Cortex of kidney (tissue), 1 donor: ENCODE measurements at places on chromosomes 3 and 15.

GRCh38 chr3:62373714-62374333 lies 474 bp upstream of the FEZF2 start:
- DNase-seq = no peak

- DNase-seq = no peak
These were observed 97.2 kb downstream of the SEC22A start for GRCh38 chr3:123298903-123299302.

- no peak for DNase-seq
These were observed 1.1 kb upstream of the GYG1 start for GRCh38 chr3:148990236-148990635.

DNA sequence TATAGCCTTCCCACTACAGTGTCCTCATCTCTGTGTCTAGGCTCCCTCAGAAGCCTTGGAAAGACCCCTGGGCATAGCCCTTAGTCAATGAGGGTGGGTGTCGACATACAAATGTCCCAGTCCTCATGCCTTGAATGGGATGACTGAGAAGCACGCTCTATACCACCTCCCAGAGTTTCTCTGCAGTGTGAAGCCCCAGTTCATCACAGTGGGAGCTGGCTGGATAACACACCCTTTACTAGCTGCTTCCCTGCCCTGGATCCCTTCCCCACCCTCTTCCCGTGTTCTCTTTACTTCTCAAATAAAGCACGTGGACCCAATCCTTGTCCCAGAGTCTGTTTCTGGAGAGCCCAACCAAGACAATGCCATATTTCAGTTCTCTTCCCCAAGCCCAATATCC lies 239.3 kb downstream of the VPS13C start:
- no peak for DNase-seq

GRCh38 chr3:171788546-171789351 lies 21.5 kb downstream of the PLD1 start:
- DNase-seq = no peak

- DNase-seq = no peak
These were observed 399.6 kb downstream of the TUSC7 start for GRCh38 chr3:117109178-117109577.

DNA sequence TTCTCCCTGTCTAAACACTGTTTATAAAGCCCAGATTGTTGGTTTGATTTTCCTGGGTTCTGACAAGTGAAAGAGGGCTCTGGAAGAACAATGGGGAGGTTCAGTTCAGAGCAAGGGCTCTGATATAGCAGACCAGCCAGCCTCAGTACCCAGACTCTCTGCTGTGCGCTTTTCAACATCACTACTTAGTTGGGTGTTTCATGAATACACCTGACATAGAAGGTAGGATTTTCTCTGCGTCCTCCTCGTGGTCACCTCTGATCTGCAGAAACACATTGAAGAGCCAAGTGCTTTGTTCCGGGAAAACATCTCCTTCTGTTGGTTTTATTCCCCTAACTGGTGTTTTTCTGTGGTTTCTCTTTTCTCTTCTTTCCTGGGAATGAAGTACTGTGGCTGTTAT lies 99.5 kb downstream of the EPHB1 start:
- DNase-seq = no peak

GRCh38 chr15:22778796-22779195 lies 7.6 kb upstream of the NIPA1 start:
- DNase-seq = no peak

GRCh38 chr3:39751286-39751685 lies 58.1 kb upstream of the MYRIP start:
- DNase-seq = no peak

DNA sequence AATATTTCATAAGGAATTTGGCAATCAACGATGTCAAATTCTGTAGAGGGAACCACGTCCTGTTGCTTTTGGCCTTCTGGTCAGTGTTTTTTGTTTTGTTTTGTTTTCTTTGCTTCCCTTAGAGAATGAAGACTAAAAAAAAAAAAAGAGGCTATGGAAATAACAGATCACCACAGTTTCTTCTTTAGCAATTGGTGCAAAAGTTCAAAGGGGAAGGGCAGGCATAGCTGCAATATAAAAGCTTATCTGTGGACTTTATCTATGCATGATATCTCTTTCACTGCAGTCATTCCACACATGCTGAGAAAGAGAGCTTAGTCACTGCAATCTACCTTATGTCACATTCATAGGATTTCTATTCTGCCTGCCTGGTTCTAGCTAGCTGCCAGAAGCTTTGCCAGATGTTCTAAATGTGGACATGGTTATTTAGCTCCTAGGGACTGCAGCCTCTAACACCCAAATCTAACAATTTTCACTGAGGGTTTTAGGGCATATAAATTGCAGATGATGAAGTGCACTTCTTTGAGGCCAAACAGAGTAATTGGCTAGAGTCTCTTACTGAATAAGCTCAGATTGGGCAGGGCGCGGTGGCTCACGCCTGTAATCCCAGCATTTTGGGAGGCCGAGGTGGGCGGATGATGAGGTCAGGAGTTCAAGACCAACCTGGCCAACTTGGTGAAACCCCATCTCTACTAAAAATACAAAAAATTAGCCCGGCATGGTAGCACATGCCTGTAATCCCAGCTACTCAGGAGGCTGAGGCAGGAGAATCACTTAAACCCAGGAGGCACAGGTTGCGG lies 637.2 kb downstream of the NTRK3 start:
- no peak for DNase-seq

DNA sequence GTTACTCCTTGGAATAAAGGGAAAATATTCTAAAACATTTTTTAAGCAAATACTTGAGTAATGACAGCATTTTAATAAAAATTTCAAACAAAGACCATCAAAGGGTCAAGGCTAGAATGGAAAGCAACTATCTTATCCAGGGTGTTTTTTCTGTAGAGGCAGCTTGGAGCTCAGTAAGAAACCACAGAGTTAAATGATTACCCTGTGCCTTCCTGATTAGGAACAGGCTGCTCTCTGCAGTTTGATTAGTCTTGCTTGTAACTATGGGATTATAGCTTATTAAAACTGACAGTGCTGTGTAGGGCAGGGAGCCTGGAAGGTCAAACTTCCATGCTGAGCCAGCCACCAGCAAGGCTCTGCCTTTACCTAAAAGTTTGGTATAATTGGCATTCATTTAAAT lies 33.1 kb downstream of the QTRT2 start:
- DNase-seq = no peak

DNA sequence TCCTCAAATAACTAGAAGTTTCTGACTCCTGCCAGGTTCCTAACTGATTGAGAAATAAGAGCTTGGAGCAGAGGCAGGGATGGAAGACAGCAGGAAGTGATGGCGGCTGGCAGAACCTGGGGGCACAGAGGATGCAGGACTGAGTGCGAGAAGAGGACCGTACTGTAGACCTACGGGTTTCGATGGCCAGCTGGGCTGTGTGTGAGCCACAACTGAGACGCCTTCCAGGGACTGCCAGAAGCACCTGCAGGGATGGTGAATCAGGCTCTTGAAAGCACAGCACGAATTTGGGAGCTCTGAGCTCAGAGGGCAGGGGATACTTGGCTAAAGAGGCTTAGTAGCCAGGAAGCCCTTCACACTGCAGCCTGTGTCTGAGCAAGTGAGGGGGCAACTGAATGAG lies 165.6 kb downstream of the ABHD5 start:
- no peak for DNase-seq

GRCh38 chr3:29286478-29287240 lies 5.8 kb downstream of the RBMS3 start:
- DNase-seq = no peak

GRCh38 chr15:87369269-87369668 lies 887.3 kb downstream of the NTRK3 start:
- DNase-seq = no peak
